ENCODE measurements at places on chromosomes 2 and 18. TPM values are rescaled to one million over a fixed set of nuclear protein-coding genes. Genes with fewer than 3 reads are reported as not detected.

Gene UGT1A4
- total RNA-seq = not detected

Gene HOXD13
- not detected for total RNA-seq

Gene ARHGEF33
- total RNA-seq = 0.44 TPM

Gene SCYGR4
- not detected for total RNA-seq

Gene TFPI
- total RNA-seq = 68.6 TPM

Gene ARHGAP15
- total RNA-seq = 8.7 TPM

Gene CNDP1
- total RNA-seq = not detected

Gene AMMECR1L
- total RNA-seq = 8.0 TPM

Gene L3MBTL4
- total RNA-seq = 15.1 TPM

Gene VIL1
- not detected for total RNA-seq

Gene KDM3A
- total RNA-seq = 35.5 TPM

Gene DSEL
- 6.1 TPM for total RNA-seq

Gene CAVIN2
- total RNA-seq = 145 TPM

Gene SMYD5
- 14.1 TPM for total RNA-seq

Gene TMEM37
- total RNA-seq = 6.1 TPM

Gene CD8B2
- not detected for total RNA-seq

Gene SLC4A3
- 360 TPM for total RNA-seq

Gene GALNT13
- total RNA-seq = 3.2 TPM

Gene OBSL1
- total RNA-seq = 121 TPM

Gene COL4A3
- total RNA-seq = 6.1 TPM

Gene G6PC2
- not detected for total RNA-seq

Gene TMEM198
- total RNA-seq = 4.1 TPM

Gene TCF23
- not detected for total RNA-seq

Gene FBXO48
- total RNA-seq = 1.4 TPM

Gene MYCN
- total RNA-seq = 0.73 TPM

Gene VSNL1
- total RNA-seq = 26.6 TPM

Gene CAB39
- 87.8 TPM for total RNA-seq

Gene FHL2
- total RNA-seq = 92.2 TPM

Gene FN1
- total RNA-seq = 775 TPM

Gene GRHL1
- total RNA-seq = 1.4 TPM

Gene ZCCHC2
- total RNA-seq = 19.0 TPM

Measured in left cardiac atrium (tissue), 4 donors.